HS-27A (cell line): ENCODE measurements at places on chromosomes 4 and X.

- DNase-seq: no peak
These were observed 221.0 kb downstream of the SPCS3 start for GRCh38 chr4:176540814-176541213.

- no peak for DNase-seq
These were observed 890 bp upstream of the FREM3 start for GRCh38 chr4:143701365-143701764.

DNA sequence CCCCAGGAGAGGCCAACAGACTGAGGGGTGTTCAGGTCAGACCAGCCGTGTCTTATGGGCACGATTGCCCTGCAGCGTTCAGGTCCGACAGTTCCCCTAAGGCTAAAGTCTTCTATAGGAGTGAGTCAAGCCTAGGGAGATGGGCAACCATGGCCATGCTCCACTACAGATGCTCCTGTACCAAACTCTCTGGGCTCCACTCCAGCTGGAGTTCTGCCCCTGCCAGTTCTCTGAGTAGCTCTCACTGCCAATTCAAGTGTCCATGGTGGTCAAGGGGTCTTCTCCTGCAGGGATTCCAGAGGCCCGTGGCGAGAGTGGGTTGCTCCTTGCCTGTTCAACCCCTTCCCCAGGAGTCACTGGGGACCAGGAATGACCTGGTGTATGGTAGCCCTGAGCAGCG is 38.2 kb downstream of the BEX3 start:
- no peak for DNase-seq

DNA sequence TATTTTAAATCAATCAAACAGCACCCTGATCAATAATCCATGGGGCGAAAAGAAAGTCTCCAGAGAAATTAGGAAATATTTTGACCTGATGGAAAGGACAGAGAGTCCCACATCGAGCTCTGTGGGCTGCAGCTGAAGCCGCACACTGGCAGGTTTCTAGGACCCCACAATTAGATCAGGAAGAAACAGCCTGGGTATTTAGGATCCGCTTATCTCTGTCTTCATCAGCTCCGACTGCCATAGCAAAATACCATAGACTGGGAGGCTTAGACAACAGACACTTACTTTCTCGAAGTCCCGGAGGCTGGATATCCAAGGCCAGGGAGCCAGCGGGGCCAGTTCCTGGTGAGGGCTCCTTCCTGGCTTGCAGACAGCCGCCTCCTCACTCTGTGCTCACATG is 36.4 kb downstream of the CCNQ start:
- DNase-seq: no peak

GRCh38 chr4:141339966-141340365 is 119.3 kb downstream of the ZNF330 start:
- no peak for DNase-seq

GRCh38 chrX:107708762-107709161 is 66.8 kb downstream of the TSC22D3 start:
- DNase-seq: no peak

DNA sequence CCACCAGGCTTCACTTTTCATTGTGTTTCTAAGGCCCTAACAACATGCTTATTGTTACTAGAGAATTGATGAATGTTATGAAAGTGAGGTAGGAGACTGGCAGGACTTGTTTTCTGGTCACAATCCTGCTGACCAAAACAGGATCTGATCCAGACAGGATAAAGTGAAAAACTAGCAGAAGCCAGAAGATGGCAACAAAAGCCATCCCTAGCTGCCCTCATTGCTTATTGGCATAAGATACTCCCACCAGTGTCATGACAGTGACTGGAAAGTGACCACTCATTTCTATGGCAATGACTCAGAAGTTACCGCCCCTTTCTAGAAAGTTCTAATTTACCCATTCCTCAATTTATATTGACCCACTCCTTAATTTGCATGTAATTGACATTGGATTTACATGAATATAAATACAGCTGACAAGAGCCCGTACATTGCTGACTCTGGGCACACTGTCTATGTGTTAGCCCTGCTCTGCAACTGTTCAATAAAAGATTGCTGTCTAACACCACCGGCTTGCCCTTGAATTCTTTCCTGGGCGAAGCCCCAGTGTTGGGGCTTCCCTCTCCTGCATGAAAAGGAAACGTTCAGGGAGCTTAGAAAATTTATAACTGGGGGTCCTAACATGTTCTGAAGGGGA is 30.0 kb upstream of the FGG start:
- DNase-seq: no peak

- DNase-seq: no peak
These were observed 281.1 kb upstream of the ARX start for GRCh38 chrX:25296850-25297249.

DNA sequence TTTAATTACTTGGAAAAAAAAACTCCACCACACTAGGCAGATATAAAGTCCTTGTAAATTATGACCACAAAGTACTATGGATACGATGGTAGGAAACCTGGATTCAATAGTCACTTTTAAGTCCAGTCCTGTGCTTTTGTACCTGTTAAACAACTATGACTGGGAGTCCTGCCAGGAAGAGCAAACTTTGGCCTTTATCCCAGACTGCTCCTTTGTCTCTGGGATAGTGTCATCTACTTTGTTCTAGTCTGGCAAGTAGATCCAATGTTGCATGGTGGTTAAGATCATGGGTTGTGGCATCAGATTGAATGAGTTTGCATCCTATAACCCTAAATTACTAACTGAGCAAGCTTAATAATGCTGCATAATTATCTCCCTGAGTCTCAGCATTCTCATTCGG is 175.3 kb upstream of the FGF13 start:
- DNase-seq: no peak

GRCh38 chrX:43899878-43900815 is 17.9 kb upstream of the MAOB start:
- no peak for DNase-seq

DNA sequence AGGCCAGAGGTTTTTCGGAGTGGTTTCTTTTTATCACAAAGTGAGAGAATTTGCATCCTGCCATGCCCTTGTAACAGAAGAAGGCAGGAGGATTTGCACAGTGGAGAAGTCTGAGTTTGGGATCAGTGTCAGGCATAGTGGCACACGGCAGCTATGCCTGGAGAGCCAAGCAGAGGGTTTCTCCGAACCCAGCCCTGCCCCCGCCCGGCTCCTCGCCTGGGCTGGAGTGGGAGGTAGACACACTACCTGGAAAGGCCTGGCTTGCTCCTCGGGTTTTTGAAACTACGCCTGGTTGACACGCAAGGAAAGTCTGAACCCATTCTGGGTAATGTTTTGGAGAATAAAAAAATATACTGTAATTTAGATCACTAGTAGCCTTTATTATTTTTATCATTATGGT is 1653.6 kb upstream of the TENM3 start:
- no peak for DNase-seq

GRCh38 chr4:181085557-181085956 is 1157.6 kb upstream of the TENM3 start:
- no peak for DNase-seq

GRCh38 chr4:38323141-38323641 is 340.8 kb upstream of the KLF3 start:
- DNase-seq: no peak

DNA sequence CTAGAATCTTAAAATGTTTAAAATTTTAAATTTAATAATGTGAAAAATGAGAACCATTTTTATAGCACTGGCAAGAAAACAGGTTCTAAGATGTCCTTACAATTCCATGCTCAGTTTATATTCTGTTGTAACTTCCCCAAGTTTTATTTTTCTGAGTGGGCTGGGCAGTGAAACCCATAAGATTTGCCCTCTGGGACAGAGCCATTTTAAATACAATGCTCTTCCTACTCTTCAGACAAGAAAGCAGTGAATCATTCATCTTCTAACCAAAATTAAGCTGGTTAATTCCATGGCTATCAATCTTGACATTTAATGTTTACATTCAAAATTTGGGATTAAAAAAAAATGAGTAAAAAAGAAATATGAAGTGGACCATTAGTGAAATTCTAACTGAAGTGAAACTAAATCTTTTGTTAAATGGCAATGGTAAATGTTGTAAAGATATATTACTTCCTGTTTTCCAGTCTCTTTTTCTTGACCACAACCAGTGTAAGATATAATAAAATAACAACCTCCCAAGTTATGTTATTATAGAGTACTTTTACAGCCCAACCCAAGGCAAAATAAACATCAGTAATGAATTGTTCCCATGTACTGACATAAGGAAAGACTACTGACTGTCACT is 37.2 kb upstream of the PTPN13 start:
- DNase-seq: no peak

- DNase-seq: no peak
These were observed 1454.5 kb upstream of the TENM3 start for GRCh38 chr4:180788729-180789128.

DNA sequence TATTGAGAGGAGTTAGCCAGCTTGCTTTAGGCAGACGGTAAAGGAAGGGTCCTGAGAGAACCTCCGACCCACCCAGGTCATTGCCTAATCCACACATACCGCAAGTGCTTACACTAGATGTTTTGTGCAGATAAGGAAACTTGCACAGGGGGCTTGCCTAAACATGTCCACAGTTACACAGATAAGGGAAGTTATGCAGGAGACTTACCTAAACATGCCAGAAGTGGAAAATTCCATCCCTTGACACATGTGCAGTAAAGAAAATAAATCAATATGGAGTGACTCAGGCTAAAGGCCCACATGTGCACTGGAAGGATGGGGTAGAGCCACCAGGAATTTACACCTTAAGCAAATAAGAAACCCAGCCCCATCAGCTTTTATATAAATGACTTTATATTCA is 232.8 kb upstream of the HDX start:
- DNase-seq: no peak
